Right ventricle myocardium superior (tissue), 1 donor: ENCODE measurements at places on chromosomes 6 and 20. TPM values are rescaled to one million over a fixed set of nuclear protein-coding genes. Genes with fewer than 3 reads are reported as not detected.
A peak's percentile ranks its signal among the peaks of the same experiment; 100 is the strongest.

DNA sequence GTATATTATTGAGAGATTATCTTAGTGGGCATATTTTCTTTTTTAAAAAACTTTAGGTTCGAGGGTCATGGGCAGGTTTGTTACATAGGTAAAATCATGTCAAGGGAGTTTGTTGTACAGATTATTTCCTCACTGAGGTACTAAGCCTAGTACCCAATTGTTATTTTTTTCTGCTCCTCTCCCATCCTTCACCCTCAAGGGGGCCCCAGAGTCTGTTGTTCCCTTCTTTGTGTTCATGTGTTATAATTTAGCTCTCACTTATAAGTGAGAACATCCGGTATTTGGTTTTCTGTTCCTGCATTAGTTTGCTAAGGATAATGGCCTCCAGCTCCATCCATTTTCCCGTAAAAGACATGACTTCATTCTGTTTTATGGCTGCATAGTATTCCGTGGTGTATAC is 247.9 kb upstream of the RAB32 start:
- no peak for DNase-seq

The LMBRD1 gene
- 46.3 TPM for total RNA-seq

The CDH4 gene
- 0.05 TPM for total RNA-seq

DNA sequence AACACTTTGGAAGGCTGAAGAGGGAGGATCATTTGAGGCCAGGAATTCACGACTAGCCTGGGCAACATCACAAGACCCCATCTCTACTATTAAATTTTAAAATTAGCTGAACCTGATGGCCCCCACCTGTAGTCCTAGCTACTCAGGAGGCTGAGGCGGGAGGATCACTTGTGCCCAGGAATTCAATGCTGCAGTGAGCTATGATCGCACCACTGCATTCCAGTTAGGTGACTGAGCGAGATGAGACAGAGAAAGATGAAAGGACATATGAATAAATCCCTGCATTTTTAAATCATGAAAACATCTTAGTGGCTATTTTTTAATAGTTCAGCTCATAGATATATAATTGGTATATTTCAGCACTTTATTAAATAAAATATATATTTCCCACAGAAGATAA is 93.8 kb downstream of the GPR63 start:
- no peak for DNase-seq

DNA sequence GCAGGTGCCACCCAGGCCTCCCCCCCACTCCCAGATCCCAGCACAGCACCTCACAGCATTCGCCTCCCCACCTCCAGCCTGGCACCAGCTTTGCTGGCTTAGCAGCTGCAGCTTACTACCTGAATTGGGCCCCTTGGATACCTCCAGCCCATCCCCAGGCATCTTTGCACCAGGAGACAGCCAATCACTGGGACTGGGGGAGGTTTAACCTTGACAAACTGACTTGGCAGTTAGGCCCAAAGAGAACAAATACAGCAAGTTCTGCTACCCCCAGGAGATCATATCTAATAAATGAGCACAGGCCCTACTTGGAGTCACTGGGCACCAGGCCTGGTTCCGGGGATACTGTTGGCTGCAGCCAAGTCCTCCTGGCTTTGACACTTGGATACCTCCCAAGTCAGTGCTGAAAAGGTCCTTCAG is 8.8 kb downstream of the PDRG1 start:
- peak; percentile 76 for DNase-seq

The KIF25 gene
- 0.35 TPM for total RNA-seq

GRCh38 chr6:28985462-28986164 is 19.5 kb downstream of the ZNF311 start:
- peak; percentile 87 for DNase-seq

The PSORS1C1 gene
- 1.2 TPM for total RNA-seq

The SLC25A27 gene
- 11.7 TPM for total RNA-seq

The LCA5 gene
- 1.9 TPM for total RNA-seq

The FNDC1 gene
- 1.2 TPM for total RNA-seq

DNA sequence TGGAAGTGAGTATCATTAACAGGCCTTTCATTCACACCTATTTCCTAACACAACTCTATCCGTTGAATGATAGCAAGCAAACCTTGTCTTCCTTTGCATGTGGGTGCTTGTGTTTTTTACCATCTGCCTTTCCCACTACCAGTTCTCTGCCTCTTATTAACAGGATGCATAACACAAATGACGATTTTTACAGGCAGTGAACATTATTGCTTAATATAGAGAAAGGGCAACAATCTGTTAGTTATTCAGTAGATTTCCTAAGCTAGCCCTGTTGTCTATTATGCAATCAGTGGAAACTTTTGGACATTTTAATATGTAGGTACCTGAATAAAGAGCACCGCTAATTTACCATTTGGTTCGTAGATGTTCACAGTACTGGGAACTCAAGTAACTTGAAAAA is 348.8 kb upstream of the PLCB4 start:
- no peak for DNase-seq

DNA sequence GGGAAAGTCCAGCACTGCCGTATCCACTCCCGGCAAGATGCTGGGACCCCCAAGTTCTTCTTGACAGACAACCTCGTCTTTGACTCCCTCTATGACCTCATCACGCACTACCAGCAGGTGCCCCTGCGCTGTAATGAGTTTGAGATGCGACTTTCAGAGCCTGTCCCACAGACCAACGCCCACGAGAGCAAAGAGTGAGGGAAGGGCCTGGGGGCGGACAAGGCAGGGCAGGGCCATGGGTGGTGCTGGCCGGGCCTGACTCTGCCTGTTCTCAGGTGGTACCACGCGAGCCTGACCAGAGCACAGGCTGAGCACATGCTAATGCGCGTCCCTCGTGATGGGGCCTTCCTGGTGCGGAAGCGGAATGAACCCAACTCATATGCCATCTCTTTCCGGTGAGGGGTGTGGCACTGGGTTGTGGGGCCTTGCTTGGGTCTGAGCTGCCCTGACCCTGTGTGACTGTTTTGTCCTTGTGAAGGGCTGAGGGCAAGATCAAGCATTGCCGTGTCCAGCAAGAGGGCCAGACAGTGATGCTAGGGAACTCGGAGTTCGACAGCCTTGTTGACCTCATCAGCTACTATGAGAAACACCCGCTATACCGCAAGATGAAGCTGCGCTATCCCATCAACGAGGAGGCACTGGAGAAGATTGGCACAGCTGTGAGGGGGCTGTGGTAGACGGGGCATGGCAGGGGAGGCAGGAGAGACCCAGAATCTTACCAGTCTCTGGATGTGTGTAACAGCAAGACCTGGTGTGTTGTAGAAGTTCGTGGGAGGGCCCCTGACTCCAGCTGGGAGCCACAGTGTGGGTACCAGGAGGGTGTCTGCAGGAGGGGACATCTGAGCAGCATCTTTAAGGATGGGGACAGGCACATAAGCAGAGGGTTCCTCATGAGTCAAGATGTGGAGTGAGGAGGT is 29.1 kb downstream of the PLCG1 start:
- no peak for DNase-seq

GRCh38 chr20:17225851-17226409 is 910 bp upstream of the PCSK2 start:
- no peak for DNase-seq

DNA sequence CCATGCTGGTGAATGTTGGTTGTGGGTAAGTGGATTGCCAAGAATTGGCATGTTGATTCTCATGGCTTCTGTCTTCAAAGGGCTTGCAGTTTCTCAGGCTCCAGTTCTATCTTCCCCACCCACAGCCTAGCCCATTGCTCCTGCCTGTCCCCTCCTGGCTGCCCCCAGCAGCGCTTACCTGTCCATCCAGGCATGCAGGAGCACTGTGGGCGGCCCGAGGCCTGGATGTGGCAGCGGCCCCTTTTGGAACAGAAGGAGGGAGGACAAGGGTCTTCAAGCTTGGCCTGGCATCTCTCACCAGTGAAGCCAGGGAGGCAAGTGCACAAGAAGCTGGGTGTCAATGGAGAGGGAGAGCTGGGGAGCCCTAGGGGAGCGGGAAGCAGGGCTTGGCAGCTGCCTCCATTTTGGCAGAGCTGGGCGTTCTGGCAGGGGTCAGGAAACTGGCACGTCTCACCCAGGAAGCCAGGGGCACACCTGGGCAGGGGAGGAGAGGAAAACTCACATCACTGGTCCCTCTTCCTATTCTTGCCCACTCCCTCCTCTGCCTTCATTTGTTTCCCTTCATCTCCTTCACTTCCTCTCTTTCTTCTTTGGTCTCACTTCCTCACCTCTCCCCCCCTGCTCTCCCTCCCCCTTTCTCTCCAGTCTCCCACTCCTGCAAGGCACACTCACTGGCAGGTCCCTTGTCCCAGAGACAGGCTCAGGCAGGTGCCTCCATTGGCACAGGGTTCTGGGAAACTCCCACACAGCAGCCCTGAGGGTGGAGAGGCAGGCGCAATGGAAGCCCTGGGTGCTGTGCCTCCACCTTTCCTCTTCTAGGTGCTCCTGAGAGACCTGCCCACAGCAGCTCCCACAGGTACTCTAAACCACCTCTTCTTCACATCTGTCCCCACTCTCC is 1.3 kb downstream of the NOTCH4 start:
- DNase-seq, result no peak

DNA sequence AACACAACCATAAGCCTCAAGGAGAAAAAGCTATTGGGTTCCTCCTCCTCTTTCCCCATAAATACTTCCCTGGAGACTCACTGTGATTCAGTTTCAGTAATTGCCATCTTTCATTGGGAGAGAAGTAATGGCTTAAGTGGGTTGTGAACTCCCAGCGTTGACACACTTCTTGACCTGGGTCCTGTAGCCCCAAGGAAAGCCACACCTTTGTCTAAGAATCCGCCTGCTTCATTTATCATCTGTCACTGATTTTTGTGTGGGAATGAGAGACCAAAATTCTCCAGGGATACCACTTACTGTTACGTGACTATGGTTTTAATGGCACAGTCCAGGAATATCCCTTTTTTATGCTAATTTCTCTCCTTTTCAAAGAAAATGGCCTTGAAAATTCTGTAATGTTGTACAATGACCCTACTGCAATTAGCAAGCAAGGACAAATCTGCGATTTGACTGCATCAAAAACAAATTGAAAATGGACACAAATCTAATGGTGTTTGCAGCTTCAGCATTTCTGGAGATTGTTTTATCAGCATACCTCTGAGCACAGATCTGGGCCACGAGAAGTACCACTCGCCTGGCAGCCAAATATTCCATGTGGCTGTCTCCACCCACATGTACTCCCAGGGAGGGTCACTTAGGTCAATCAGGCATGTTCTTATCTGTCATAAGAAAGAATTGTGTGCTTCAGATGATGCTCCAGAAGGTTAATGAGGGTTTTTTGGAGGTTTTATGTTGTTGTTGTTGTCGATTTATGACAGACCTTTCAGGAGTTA is 29.8 kb downstream of the DCBLD1 start:
- no peak for DNase-seq

The TNXB gene
- 65.8 TPM for total RNA-seq

The CRISP3 gene
- total RNA-seq, result not detected

The NKAIN2 gene
- 0.22 TPM for total RNA-seq

- no peak for DNase-seq
Measured at GRCh38 chr6:108365478-108365877, 70.6 kb downstream of the AFG1L start.

DNA sequence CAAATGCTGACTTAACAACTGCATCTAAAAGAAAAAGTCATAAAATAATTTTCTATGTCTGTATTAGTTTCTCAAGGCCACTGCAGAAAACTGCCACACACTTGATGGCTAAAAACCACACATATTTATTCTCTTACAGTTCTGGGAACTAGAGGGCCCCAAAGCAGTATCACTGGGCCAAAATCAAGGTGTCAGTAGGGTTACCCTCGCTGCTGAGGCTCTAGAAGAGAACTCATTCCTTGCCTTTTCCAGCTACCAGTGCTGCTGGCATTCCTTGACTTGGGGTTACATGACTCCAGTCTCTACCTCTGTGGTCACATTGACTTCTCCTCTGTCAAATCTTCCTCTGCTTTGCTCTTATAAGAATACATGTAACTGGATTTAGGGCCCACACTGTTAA is 124.6 kb upstream of the THEMIS start:
- no peak for DNase-seq

The GSS gene
- total RNA-seq, result 15.7 TPM

The TBXT gene
- not detected for total RNA-seq

The OLIG3 gene
- total RNA-seq, result not detected

- DNase-seq, result no peak
Measured at GRCh38 chr20:34511891-34512265, 4.3 kb upstream of the DYNLRB1 start.

DNA sequence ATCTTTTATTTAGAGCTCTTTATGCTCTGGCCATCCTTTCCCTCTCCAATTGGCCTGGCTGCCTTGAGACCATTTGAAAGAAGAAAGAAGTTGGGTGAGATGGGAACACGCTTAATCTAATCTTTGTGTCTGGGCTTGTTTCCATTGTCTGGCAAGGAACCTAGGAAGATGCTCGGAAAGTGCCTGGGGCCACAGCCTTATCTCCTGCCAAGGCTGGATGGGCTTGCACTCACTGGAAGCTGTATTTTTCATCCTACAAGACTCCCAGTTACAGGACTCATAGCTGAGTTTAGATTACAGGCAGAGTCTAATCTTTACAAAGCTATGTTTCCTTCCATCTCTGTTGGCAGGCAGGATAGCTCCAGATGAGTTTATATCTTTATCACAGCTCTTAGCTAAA is 33.1 kb upstream of the CDYL start:
- DNase-seq, result no peak

GRCh38 chr6:46555129-46555528 is 63.9 kb upstream of the RCAN2 start:
- no peak for DNase-seq

DNA sequence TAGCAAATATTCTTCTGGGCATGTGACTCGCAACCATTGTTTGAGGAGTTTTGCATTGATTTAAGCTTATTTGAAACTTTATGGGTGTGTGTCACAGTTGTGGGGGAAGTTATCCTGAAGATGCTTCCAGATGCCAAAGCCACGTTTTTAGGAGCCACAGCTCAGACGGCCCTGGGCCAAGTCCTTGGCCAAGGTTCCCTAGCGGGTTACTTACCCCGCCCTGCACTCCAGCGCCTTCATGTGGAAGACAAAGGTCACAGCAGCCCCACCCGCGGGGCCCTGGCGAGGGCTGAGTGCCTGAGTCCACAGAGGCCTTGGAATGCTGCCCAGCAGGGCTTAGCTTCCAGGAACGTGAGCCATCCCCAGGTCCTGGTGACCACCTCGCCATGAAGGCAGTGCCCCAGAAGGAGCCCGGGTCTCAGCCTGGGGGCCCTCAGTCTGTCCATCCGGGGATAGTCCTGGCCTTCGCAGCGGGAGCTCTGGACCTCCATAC is 308.3 kb downstream of the CDH4 start:
- no peak for DNase-seq

- peak; percentile 55 for DNase-seq
Measured at GRCh38 chr6:26272171-26272637, 92.8 kb upstream of the BTN3A2 start.
